SHP77 (cell line): ENCODE measurements at places on chromosomes 1 and 21.

- DNase-seq, result no peak
These were observed 354.6 kb upstream of the C1orf87 start for GRCh38 chr1:60428127-60428526.

DNA sequence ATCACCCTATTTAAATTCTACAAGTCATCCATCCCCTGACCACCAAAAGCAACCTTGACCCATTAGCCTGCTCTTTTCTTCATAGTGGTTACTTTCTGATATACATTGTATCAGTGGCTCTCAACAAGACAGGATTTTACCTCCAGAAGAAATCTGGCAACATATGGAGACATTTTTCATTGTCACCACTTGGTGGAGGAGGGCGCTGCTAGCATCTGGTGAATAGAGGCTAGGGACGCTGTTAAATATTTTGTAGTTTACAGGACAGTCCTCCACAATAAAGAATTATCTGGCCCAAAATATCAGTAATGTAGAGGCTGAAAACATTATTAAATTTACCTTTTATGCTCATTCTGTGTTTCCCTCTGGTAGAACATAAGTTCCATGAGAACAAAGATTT, 6.1 kb downstream of the HSPA13 start:
- DNase-seq, result no peak

GRCh38 chr1:21126324-21126723, 50.4 kb downstream of the EIF4G3 start:
- peak; percentile 41 for DNase-seq

- DNase-seq, result peak; percentile 19
These were observed 132.8 kb downstream of the PTPRC start for GRCh38 chr1:198771563-198772153.

DNA sequence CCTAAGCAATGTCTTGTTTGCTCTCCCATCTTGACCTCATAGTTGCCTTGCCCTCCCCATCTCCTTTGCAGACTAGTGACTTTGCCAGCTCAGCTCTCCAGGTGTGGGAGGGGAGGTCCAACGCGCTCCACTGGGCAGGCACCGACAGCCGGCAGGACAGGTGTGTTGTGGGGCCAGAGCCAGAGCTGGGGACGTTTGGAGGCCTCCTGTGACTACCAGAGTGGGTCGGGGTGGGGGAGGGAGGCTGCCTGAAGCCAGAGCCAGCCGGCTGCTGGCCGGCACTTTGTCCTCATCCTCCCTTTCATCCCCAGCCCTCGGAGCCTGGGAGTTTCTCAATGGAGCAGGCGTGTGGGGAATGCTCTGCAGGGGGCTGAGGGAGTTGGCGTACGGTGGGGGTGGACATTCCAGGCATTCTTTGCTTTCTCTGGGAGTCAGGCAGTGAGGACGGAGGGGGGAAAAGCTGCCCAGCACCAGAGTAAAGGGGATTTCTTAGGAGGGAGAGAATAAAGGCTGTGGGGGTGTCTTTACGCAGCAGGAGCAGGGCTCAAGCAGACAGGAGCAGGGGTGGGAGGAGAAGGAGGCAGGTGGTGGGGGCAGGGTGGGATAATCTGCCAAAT, 20.2 kb downstream of the NUAK2 start:
- peak; percentile 23 for DNase-seq

DNA sequence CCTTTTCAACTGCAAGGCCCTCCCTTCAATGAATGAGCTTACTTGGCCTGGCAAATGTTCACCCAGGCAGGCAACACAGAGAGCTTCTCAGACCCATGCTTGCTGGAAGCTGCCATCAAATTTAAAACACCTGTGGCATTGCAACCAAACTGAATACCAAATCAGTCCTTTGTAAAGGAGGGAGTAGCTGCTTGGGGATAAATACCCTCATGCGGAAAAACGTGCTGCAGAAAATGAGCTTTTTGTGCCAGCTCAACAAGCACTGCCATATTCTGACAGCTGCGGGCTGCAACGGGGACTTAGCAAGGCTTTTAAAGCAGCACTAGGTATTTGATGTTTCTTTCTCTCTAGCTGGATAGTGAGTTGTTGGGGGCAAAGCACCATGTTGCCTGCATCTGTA, 119.7 kb downstream of the PLPPR4 start:
- DNase-seq, result no peak

DNA sequence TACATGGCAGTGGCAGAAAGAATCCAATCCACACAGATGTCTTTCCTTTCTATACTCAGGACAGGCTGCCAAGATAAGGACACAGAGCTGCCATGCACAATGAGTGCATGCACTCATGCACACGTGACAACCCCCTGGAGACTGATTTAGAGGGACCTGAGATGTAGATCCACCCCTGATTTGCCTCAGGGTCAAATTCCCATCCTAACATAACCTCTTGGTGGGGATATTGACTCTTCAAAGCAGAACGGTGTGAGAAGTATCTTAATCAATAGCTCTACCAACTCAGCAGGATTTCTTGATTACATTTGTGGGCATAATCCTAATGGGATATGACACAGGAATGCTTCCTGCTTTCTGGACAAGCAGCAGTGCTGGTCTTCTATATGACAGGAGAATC, 125.2 kb upstream of the DSCAM start:
- DNase-seq, result no peak

GRCh38 chr1:188363943-188364342, 1535.2 kb downstream of the PLA2G4A start:
- DNase-seq, result no peak
